Panc1 (cell line): ENCODE measurements at places on chromosomes 16 and 17. TPM values are rescaled to one million over a fixed set of nuclear protein-coding genes. Genes with fewer than 3 reads are reported as not detected.

GRCh38 chr17:58121925-58122324, 26.3 kb upstream of the OR4D1 start:
- no peak overlapping the region for H3K4me3 ChIP-seq
- DNase-seq: no peak
- no peaks in the 10 kb centered on the region for H3K36me3 ChIP-seq
- no peaks in the 10 kb centered on the region for H3K4me1 ChIP-seq

The GRAP gene
- total RNA-seq: 0.21 TPM

The CX3CL1 gene
- total RNA-seq: 21.8 TPM

DNA sequence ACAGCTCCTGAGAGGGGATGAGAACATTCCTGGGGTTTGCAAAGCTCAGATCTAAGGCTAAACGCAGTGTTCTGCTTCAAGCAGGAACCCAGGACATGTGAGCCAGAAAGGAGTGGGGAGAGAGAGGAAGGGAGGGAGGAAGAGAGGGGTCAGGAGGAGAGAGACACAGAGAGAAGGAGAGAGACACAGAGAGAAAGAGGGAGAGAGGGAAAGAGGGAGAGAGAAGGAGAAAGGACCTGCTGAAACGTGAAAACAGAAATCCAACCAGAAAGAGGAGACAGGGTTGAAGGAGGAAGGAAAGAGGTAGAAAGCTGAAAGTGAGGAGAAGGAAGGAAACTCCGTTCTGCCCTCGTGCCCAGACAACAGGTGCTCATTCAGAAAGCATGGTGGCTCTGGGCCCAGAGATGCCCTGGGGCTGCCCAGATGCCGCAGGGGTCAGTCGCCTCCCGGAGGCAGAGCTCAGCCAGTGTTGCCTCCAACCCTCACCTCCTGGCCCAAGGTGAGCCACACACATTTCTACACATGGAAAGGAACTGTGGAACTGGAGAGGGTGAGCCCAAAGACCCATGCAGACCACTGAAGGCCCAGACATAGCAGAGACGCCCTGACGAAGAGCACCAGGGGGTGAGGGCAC, 49.0 kb upstream of the ENPP7 start:
- no peaks in the 10 kb centered on the region for H3K36me3 ChIP-seq
- H3K27ac ChIP-seq: no peak overlapping the region
- no peak overlapping the region for H3K4me3 ChIP-seq
- no peak for DNase-seq
- no peaks in the 10 kb centered on the region for H3K27me3 ChIP-seq

GRCh38 chr17:71948703-71949422, 172.0 kb upstream of the SOX9 start:
- no peak overlapping the region for H3K4me3 ChIP-seq
- DNase-seq: no peak
- no peaks in the 10 kb centered on the region for H3K4me1 ChIP-seq
- H3K36me3 ChIP-seq: no peaks in the 10 kb centered on the region

DNA sequence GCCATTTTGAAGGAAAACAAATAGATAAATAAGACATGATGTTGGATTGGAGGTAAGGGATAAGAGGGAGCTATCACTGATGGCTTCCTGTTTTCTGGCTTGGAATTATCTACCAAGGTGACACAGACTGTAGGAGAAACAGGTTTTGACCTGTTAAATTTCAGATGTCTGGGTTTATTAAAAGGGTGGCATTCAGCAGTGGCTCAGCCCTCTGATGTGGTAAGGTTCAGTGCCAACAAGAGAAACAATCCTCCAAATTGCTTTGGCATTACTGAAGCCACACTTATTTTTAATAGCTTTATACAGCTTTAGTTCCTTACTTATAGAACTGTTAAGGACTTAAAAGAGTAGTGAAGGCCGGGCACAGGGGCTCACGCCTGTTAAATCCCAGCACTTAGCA, 37.0 kb upstream of the AKAP1 start:
- no peak overlapping the region for H3K27ac ChIP-seq
- H3K4me3 ChIP-seq: no peak overlapping the region
- H3K36me3 ChIP-seq: no peaks in the 10 kb centered on the region
- H3K4me1 ChIP-seq: no peaks in the 10 kb centered on the region
